Stimulated activated CD4-positive, alpha-beta T cell treated with anti-CD3 and anti-CD28 coated beads, Interleukin-15, amount 100 ng/mL, for 1 hour (primary cell): ENCODE measurements at places on chromosomes 1 and 21.

DNA sequence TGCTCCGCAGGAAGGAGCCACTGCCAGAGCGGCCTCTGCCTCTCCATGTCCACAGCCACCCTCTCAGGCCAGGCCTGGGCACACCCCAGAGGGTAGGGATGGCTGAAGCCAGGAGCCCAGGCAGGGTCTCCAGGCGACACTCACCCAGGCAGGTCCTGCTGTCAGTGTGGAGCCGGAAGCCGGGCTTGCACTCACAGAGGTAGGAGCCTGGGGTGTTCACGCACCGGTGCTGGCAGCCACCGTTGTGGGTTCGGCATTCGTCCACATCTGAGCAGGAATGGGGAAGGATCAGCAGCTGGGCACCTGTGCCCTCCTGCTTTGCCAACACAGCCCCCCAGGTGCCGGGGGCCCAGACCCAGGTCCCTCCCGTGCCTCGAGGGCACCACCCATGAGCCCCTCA is 69.5 kb downstream of the ARHGEF16 start:
- no peak for DNase-seq

GRCh38 chr1:40095806-40096205 is 1.2 kb downstream of the PPT1 start:
- DNase-seq = no peak

- DNase-seq = no peak
Observed at GRCh38 chr1:40627987-40628902, 37.2 kb downstream of the RIMS3 start.

DNA sequence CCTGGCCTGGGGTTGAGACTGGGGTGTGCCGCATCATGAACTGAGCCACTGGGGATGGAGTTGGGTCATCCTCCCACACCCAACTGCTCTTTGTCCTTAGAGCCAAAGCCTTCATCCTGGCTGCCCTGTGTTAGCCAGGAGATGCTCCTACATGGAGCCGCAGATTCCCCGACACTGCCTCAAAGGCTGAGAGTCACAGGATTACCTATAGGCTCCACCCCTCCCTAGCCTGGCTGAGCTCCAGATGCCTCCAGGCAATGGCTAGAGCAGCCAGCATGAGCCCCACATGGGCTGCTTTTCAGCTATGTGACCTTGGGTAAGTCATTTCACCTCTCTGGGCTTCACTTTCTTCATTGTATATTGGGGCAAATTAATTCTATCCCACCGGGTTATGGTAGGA is 119.9 kb upstream of the POU3F1 start:
- no peak for DNase-seq

DNA sequence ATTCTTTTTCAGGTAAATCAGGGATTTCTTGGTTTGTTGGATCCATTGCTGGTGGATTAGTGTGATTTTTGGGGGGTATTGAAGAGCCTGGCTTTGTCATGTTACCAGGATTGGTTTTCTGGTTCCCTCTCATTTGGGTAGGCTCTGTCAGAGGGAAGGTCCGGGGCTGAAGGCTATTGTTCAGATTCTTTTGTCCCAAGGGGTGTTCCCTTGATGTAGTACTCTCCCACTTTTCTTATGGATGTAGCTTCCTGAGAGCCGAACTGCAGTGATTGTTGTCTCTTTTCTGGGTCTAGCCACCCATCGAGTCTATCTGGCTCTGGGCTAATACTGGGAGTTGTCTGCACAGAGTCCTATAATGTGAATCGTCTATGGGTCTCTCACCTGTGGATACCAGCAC is 17.6 kb upstream of the CCSAP start:
- no peak for DNase-seq

DNA sequence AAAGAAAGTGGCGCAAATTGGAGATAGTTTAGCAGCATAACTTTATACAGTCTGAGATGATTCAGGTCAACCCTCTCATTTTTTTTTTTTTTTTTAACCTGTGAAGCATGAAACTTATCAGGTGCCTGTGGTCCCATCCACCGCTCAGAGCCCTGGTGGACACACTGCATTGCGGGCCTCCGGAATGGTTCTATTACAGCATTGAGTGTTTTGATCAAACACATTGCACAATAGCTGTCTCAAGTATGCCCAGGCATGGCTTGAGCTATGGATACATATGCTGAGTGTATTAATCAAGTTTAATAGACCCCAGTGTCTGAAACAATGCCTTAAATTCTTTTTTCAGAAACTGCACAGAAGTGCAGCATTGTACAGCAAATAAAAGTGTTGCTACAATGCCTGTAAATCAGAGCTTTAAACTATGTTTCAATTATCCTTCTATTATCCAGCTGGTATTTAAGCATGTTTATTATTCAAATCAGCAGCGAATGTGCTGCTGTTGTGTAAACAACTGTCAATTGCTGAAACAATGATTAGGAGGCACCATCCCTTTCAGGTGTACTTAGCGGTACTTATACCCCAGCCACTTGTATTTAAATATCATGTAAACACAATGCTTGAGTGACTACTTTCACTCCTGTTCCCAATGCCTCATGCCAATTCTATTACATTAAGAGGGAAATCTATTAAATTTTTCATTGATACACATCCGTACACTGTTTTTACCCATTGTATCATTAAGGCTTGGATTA is 456.6 kb downstream of the RPS6KC1 start:
- DNase-seq = no peak

DNA sequence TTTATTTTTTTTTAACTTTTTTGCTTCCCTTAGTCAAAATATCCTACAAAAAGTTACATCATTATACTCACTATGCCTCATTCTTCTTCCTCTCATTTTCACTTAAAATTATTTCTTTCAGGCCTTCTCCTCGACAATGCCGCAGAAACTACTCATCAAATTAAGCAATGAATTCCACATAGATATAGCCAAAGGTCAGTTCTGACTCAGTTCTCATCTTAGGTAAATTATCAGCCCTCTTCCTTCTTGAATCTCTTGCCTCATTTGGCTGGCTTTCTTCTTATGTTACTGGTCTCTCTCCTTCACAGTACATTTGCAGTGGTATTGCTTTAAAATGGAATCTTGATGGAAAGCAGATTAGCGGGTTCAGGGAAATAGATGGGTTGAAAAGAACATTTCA is 260.7 kb upstream of the BRINP3 start:
- no peak for DNase-seq

DNA sequence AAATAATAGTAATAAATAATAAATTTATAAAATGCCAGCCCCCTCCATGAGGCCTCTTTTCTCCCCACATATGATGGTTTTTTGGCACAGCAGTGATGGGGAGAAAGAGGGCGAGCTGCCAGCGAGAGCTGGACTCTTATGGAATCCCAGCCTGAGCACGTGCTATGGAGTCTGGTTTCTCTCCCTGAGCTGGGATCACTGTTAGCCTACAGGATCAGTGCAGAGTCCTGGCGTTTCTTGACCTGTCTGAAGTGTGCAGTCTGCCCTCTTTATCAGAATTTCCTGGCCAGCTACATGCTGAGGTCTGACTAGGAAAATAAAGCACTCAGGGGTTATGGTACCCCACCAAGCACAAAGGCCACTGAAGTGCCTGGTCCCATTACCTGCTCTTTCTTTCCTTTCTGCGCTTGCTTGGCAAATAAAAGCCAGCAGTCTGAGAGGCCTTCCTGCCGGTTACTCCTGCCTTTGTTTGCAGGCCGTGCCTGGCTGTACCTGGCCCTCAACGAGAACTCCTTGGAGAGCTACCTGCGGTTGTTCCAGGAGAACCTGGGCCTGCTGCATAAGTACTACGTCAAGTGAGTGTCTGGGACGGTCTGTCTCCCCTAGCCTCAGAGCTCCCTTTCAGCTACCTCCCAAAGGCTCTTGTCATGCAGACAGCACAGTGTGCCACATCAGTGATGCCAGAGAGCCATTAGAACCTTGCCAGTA is 18.5 kb upstream of the SLC25A34 start:
- DNase-seq = no peak

DNA sequence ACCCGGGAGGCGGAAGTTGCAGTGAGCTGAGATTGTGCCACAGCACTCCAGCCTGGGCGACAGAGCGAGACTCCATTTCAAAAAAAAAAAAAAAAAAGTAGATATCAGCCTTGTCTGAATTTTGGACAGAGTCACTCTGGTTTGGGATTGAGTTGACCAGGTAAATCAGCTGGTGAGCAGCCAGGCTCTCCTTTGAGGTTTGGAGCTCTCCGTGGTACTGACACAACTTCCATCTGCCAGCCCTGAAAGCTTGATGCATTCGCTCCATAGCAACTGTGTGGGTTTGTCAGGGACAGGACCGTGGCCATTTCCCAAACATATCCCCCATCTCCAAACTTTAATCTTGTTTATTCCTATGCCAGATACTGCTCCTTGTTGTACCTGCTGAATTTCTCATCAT is 155.2 kb downstream of the DMRTA2 start:
- DNase-seq = no peak

GRCh38 chr1:201022493-201022819 is 1.1 kb downstream of the KIF21B start:
- no peak for DNase-seq

DNA sequence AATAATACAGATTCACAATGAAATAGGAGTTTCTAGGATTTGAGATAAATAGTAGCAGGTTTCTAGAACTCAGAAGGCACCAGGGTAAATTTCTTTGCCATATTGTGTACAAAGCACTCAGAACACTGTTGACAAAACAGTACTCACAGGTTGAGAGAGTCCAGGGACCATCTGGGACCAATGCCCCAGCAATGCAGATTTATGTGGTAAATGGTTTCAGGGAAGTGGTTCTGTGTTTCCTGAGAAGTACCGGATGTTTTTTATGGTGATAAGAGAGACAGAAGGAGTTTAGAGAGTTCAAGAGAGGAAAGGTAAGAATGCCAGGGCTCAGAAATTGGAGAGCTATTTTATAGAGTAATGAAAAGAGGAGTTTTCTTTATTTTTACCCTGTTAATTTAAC is 29.6 kb upstream of the DIPK1A start:
- no peak for DNase-seq

- DNase-seq = no peak
Observed at GRCh38 chr1:45617618-45618017, 6.2 kb downstream of the CCDC17 start.

- no peak for DNase-seq
Observed at GRCh38 chr1:42529724-42530181, 66.7 kb downstream of the CCDC30 start.

DNA sequence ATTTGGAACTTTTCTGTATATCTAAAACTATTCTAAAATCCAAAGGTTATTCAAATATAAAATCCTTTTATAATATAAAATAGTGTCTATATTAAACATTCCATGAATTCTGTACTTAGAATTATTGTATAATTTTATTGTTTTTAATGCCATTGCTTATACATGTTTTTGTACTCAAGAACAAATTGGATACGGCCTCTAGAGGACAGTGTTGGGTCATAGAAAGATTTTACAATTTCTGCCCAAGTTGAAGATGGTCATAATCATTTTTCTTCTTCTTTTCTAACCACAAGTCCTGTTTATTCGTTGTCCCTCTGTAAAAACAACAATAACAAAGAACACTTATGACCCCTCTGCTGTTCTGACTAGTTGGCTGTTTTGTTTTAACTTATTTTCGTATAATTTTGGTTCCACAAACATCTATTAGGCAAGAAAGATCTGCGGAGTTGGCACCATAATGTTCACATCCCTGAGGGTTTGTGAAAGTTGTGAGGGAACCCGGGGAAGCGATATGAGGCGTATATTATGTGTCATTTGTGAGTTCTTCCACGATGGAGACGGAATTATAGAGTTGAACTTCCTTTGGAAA is 75.7 kb upstream of the KIF26B start:
- DNase-seq = no peak

DNA sequence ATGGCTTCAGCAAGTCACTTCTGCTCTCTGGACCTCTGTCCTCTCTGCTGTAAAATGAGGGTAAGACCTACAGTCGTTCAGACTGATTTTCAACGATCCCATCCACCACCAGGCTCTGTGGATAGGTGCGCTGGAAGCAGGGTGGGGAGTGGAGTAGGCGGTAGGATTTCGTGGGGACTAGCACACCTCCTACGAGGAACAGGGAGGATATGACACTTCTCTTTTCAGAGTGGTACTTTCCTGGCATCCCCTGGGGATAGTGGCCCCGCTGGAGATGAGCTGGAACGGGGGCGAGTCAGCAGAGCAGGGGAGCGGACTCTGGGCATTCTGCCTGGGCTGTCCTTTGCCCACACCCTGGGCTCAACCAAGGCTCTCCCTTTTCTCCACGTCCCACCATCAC is 17.7 kb downstream of the ETNK2 start:
- DNase-seq = no peak

DNA sequence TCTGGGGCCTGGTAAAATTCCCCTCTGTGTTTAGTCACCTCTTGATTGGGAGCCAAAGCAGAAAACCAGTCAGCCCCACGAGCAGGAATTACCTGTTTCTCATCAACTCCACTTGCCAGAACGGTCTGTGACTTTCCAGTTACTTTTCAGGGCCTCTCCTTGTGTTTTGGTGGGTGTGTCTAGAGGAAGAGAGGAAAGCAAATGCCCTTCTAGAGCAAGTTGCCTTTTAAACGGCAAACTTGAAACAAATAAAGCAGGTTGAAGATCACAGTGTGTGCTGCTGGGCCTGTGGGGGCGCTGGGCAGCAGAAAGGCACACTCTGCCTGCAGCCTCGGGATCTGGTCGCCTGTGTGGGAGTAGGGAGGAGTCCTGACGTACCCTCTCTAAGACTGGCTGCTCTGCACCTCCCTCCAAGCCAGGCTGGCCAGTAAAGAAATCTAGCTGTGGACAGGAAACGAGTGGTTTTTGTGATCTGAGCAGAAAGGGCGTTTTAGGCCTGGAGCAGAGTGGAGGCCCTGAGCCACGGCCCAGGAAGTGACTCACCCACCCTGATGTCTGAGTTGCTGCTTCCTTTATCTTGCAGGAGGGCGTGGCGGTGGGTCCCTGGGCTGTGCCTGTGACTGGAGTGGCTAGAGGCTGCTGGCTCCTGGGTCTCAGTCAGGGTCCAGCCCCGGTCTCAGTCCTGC is 11.1 kb upstream of the S100A11 start:
- DNase-seq = peak; percentile 72

DNA sequence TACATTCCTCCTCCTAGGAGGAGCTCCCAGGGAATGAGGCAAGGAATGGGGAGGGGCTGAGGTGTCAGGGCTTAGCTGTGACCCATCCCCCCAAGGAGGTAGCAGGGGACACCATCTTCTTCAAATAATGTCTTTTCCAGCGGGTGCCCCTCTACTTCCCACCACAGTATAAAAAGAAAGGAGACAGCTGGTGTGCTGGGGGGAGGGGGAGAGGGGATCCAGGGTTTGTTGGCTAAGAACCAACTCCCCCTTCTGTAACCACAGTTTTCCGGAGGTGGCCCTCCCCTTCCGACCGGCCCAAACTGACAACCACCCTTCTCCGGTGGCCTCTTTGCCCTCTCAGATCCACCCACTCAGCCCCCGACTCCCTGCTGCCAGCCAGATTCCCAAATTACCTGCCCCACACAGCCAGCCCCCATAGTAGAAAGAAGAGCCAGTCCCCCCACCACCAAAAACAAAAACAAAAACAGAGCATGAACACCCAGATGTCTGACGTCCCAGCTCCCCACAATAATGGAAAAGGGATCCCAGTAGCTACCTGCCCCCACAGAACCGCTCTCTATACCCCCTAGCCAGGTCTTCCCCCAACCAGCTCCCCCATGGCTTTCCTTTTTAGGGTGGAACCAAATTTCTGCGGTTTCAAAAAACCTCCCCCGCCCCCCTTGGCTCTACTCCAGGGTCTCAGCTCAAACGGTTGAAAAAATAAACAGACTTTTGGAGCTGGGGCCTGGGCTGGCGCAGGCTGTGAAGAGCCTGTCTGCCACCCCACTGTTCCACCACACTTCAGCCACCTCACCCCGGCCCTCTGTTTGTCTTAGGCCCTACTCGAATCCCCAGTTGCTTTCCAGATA is 2.1 kb downstream of the ARHGEF2 start:
- peak; percentile 47 for DNase-seq
